ENCODE measurements at places on chromosomes 2 and 18.

DNA sequence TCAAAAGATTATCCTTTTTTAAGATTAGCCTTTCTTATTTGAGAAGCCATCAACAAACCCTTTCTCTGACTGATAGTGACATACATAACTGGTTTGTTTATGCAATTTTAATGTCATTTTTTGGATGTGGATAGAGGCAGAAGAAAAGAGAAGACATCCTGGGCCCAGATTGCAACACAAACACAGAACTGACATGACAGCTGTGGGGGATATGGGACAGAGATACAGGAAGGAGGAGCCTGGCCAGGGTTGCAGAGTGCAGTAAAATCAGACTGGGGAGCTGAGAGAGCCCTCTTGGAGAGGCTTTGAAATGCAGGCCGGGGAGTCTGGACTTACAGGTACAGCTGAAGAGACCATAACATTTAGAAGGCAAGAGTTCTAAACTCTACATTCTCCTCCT, 65.1 kb downstream of the SIGLEC15 start:
- DNase-seq: no peak

DNA sequence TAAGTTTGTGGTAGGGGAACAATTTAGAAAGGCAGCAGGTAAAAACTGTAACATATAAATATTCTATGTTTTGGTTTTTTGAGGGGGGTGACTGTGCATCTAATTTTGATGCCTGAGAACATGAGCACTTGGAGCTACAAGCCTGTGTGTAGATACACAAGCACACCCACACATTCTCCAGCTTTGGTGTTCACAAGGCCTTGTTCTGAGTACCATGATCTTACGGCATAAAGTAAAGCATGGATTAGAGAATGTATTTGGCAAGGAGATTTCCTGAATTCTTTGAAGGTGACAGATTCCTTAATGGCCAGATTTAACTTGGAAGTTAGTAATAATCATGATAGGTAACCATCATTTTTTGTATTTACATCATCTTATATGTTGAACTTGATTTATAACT, 42.7 kb downstream of the MAP3K20 start:
- no peak for DNase-seq

DNA sequence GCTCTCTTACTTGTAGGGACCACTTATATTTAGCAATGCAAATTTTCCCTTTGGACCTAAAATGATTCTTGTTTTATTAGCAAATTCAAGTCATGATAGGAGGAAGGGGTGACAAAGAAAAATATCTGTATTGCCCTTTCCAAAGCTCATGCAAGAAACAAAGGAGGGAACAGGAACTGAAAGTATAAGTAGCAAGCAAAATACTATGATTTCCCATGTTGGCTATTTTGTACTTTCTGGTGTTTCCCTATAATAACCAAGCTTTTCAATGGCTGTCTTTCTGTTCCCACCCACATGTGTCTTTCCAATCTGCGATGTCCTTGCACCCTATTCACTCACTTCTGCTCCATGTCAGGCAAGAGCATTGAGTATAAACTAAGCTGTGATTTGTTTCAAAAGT, 279.7 kb downstream of the RNF144A start:
- no peak for DNase-seq

- DNase-seq: no peak
Observed at GRCh38 chr2:39068299-39069135, 52.3 kb downstream of the SOS1 start.

- no peak for DNase-seq
Observed at GRCh38 chr18:59509481-59510442, 150.7 kb upstream of the LMAN1 start.

GRCh38 chr2:51994123-51994763, 962.3 kb upstream of the NRXN1 start:
- DNase-seq: no peak

DNA sequence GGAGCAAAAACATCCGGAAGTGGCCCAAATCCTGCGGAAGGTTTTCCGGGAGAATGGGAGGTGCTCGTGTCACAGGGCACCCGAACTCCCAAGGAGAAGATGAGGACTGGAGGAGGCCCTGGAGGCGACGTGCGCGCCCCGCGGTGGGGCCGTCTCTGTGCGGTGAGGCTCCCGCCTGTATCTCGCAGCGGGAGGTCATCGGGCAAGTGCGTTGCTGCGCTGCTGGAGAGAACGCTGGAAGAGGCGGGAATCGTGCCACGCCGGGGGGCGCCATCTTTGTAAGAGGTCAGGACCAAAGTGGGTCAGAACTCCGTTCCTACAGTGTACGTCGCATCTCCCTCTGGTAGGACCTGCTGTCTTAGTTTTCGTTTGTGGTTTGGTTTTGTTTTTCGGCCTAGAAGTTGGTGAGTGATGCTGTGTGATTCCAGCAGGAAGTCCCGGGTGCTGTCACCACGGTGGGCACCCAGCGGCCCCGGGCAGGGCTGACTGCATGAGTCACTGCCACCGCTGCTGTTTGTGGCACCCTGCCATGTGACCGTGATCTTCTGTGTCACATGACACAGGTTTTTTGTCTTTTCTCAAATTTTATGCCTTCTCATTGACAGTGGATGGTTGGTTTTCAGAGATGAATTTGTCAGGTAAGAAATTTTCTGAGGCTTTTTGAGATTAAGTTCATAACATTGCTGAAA, 21.5 kb upstream of the ATP9B start:
- no peak for DNase-seq

DNA sequence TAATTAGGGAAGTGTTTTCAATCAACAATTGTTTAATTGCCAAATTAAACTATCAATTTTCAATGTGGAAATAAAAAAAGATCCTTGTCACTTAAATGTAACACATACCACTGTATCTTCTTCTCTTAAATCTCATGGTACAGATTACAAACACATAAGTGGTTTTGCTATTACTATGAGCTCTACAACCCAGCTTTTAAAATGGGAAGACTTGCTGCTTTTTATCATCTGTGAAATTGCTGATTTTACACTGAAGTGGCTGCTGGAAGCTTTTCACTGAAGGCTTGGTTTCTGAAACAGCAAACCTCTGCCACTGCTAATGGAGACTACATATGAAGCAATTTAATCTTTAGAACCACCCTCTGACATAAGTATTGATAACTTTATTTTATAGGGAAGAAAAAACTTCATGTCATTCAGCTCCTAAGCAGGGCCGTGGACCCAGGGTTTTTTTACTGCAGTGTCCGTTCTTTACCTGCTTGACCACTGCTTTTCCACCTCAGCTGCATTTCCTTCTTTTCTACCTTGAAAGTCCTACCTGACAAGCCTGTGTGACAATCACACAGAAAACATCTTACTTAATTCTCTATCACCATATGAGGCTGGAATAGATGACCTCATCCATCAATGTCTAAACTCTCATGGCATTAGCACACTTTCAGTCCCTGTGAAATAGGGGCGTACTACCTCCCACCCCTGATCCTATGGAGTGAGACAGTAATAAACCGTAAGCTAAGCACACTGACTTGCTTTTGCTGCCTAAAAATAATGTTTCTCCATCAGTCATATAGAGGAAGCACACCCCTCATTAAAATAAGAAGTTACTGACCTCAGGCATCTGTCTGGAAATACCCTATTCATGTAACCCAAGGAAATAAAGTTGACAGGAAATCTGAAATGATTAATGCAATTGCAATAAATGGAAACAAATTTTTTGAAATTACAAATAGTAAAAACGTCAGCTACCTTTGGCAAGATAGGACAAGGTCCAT, 19.2 kb upstream of the SLC8A1 start:
- no peak for DNase-seq

DNA sequence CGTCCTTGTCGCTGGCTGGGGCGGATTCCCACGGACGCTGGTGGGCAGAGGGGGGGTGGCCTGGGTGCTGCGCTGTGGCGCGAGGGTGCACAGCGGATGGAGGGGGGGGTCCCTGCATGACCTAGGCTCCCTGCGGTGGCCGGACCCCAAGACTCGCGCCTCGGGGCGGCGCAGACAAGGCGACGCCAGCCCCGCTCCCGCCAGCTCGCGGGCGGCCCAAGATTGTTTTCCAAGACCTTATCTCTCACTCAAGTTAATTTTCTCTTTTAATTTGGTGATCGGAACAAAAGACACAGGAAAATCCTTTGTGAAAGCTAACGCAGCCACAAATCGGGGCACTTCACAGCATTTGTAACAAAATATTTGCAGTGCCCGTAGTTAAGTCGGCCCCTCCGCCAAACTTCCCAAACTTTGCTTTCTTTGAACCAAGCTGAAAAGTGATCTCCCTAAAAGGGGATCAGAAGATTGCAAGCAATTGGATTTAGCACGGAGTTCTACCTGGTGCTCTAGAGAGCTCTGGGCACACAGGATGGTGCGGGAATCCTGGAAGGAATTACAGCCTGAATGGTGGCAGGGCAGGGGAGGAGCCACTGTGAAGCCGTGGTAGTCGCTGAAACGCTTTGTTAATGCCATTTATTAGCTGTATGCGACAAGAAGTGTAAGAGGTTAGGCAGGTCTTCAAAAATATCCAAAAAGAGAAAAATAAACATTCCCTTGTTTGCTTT, 4.8 kb upstream of the ID2 start:
- DNase-seq: no peak

DNA sequence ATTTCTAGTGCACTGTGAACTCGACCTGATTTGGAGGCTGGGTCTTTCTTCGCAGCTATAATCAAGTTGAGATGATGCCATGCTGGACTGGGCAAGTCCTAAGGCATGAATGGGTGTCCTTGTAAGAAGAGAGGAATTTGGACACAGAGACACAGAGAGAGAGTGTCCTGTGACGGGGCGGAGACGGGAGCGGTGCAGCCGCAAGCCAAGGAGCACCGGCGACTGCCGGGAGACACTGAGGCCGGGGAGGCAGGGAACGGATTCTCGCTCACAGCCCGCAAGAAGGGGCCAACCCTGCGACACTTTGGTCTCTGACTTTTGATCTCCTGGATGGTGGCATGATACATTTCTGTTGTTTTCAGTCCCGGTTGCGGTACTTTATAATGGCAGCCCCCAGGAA, 22.4 kb upstream of the MBP start:
- DNase-seq: no peak

GRCh38 chr2:46273225-46273863, 23.9 kb upstream of the EPAS1 start:
- DNase-seq: no peak

- no peak for DNase-seq
Observed at GRCh38 chr2:73324126-73324725, 30.9 kb upstream of the EGR4 start.

- no peak for DNase-seq
Observed at GRCh38 chr2:95034818-95035217, 9.3 kb downstream of the MAL start.

GRCh38 chr18:44771956-44772917, 91.5 kb downstream of the SETBP1 start:
- peak; percentile 28 for DNase-seq

- DNase-seq: no peak
Observed at GRCh38 chr2:42042631-42043355, 5.0 kb upstream of the PKDCC start.

- no peak for DNase-seq
Observed at GRCh38 chr2:21404137-21404536, 280.4 kb downstream of the TDRD15 start.

DNA sequence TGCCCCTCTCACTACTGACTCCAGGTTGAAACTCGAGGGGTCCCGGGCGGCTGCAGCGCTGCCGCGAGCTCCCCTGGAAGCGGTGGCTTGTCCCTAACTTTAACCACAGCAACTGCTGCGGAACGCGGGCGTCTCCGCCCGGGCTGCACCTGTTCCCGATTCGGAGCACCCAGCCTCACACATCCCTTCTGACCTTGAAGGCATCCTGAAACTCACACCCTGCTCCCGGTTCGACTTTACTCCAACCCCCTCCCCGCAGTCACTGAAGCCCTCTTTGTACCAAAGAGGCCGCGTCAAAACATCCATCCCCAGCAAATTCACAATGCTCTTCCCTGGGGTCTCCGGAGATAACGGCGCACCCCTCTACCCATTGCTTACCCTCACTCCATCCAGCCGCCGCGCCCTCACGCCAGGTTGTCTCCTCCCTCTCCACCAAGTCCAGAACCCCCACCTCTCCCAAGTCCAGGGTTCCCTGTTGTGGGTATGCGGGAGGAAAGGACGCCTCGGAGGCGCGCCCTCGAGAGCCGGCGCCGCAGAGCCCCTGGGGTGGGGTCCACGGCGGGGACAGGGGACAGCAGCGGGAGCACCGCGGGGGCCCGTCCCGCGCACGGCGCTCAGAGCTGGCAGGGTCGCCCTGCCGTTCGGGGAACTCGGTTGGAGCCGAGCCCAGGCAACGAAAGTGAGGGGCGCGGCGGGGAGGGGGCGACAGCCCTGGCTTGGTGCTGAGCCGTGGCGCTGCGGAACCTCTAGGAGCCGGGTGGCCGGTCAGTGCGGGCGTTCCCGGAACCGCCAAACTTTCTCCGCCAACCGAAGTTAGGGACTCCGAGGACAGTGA, 934 bp downstream of the MYO5B start:
- DNase-seq: no peak

DNA sequence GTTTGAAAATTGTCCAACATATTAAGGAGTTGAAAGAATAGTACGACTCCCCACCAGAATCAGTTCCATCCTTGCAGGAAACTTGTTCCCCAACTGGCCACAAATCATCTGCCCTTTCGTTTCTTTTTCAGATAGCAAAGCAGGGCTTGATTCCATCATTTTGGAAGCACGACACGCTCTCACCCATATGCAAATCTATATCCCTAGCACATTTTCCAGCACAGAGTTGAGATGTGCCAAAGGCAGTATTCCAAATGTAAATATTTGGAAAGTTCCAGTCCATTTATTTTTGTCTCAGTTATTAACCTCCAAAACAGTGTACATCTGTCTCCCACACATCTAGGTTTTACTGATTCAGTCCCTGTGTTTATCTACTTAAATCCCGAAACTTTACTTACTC, 128.8 kb upstream of the BCL2L11 start:
- no peak for DNase-seq

DNA sequence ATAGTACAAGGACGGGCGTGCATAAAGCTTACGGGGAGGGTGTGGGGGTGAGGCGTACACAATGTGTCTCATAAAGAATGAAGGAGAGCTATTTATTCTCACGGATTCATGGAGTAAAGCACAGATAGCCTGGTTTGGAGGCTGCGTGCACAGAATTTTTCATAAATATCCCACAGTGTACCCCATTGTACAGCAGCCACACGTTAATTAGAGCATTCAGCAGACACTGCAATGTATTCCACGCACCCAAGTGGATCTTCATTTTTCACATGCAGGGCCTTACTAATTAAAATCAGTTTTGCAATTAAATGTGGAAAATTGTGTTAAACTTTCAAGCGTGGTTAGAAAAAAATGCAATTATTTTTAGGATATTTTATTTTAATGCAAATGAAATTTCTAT, 227.7 kb upstream of the PXDN start:
- DNase-seq: no peak

- DNase-seq: no peak
Observed at GRCh38 chr2:120767486-120768005, 31.9 kb downstream of the GLI2 start.

DNA sequence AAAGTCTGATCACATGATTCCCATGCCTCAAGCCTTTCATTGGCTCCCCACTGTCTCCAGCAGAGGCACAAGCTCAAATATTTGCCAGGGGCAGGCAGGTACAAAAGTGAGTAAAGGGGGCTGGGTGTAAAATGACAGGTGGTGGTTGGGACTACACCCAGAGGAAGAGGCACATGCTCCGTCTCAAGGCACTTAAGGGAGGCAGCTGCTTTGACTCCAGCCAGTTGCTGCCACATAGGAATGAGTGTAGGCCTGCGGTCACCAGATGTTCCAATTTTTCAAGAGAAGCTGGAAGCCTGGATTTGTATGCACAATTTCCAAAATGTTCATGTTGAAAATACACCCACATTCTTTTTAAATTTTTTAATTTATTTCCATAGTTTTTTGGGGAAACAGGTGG, 164.4 kb downstream of the UPP2 start:
- DNase-seq: no peak

Data from AG09309 (cell line).